ENCODE measurements at places on chromosomes 13 and 19.

- DNase-seq = no peak
These were observed 36.7 kb downstream of the CAPN12 start for GRCh38 chr19:38707512-38708114.

- no peak for DNase-seq
These were observed 4.2 kb downstream of the SSC5D start for GRCh38 chr19:55492362-55492944.

DNA sequence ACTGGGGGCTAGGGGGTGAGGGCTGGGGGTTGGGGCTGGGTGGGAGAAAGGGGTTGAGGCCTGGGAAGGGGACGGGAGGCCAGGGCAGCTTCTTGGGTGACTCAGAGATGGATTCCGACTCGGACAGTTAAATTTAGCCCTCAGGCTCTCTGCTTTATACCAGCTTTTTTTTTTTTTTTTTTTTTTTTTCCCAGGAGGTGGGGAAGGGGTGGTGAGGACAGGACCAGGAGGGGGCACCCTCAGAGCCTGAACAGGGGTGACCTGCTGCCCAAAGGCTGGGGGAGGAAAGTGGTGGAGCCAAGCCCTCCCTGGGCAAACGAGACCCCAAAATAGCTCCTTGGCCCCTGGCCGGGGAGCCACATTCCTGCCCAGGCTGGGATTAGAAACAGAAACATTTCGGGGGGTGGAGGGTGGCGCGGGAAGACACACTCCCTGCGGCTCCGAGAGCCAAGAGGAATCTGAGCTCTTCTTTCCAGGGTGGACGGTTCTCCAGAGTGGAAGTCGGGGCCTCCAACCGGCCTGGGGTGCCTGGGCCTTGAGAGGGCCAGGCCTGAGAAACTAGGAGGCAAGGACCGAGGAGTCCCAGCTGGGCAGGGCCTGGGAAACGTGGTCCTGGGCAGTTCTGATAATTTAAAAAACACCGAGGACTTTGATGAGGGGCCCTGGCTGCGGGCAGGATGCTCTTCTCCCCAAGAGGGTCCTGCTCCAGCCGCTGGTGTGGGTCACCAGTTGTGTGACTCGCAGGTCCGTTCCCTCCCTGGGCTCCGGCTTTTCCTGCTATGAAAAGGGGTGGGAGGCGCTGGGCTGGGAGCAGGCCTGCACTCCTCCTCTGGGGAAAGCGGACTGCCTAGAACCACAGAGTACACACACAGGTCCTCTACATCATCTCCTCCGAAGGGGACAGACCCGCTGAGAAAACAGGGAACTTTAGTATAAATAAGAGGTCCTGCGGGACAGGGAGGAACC, 813 bp upstream of the DMPK start:
- no peak for DNase-seq

DNA sequence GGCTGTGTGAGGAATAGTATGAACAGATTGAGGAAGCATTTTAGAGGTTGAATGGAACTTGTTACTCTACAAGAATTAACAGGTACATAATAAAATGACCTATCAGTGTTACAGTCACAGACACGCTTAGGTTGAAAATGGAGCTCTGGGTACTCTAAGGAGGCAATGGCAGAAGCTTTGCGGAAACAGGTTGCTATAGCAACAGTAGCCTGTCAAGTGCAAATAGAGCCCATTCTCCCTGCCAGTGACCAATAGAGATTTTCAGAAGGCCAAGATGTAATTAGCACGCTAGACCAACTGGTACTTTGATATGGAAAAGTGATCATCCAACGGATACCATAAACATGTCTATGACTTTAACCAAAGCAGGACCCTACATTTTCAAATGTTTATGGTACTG, 148.5 kb upstream of the FREM2 start:
- no peak for DNase-seq

DNA sequence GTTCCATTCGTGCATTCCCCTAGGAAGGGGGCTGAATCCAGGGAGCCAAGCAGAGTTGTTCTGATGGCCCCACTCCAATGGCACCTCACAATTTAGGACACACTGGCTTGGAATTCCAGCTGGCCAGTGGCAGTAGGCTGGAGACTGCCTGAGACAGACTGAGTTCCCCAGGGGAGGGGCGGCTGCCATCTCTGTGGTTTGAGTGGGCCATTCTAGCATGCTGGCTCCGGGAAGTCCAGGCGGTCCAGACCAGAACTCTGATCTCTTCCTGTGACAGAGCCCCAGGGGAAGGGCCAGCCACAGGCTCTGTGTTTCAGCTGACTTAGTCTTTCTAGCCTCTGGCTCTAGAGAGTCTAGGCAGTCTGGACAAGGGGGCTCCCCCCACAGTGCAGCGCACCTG, 29.5 kb upstream of the SLC7A1 start:
- DNase-seq = no peak

- DNase-seq = no peak
These were observed 14.9 kb downstream of the LMO7 start for GRCh38 chr13:75651013-75651412.

- DNase-seq = no peak
These were observed 1060.5 kb downstream of the DIAPH3 start for GRCh38 chr13:59103004-59103768.

GRCh38 chr13:78540058-78540457, 63.3 kb downstream of the POU4F1 start:
- DNase-seq = no peak

DNA sequence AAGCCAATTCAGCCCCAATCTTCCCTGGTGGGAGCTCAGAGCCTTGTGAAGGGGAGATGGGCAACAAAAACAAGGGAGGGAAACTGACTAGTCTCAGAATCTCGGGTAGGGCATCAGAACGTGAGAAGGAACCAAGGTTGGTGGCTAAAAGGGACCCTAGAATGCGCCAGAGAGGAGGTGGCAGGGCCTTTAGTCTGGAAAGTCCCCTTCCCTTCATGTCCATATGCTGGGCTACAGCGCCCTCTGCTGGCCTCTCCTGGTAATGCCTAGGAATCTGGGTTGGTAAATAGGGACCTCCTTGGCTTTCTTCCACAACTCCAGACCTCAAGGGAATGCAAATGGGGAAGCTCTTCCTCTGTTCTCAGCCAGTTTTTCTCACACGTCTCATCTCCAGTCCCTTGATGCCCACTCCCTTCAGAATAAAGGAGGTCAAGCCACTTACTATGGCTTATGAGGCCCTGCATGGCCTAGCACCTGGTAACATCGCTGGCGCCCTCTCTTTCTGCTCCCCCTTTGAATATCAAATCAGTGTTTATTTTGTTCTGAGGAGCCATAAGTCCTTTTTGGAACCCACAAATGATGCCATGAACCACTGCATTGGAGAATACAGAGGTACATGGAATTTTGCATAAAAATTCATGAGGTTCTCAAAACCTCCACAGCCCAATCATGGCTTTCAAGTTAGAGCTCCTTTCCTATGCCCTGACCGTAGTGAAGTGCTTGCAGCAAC, 1.4 kb upstream of the CCDC97 start:
- peak; percentile 78 for DNase-seq

GRCh38 chr19:17405250-17406045, at the start of gene BST2:
Gene BST2 (minus strand): TSS chr19:17405630. CDS start chr19:17405575, 55 bp downstream.
- peak; percentile 94 for DNase-seq

- no peak for DNase-seq
These were observed 2.8 kb downstream of the FXYD3 start for GRCh38 chr19:35118268-35119020.

GRCh38 chr13:77699059-77699680, 1.7 kb downstream of the SLAIN1 start:
- peak; percentile 11 for DNase-seq

- DNase-seq = no peak
These were observed 49.0 kb downstream of the ARHGEF18 start for GRCh38 chr19:7397687-7398086.

- no peak for DNase-seq
These were observed 55.9 kb downstream of the ATP7B start for GRCh38 chr13:51955281-51955771.

GRCh38 chr19:43674596-43674995, 4.6 kb upstream of the PLAUR start:
- peak; percentile 65 for DNase-seq

GRCh38 chr13:65834897-65835296, 1395.2 kb downstream of the PCDH9 start:
- DNase-seq = no peak

- DNase-seq = no peak
These were observed 1.3 kb upstream of the SPACA6 start for GRCh38 chr19:51691584-51692428.

DNA sequence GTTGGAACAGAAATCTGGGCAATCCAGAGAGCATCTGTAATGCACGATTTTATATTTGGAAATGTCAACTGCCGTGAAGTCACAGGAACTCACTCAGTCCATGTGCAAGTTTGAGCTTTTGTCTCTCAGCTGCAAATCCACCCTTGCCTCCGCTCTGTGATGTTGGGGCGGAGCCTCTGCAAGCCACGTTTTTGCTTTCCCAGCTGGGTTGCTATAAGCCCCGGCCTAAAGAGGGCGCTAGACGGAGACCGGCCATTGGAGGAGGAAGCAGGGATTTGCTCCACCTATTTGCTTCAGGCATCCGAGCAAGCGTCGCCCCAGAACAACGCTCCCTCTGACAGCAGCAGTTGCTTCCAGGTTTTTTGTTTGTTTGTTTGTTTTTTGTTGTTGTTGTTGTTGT, 56.2 kb downstream of the TRPM4 start:
- DNase-seq = peak; percentile 16

GRCh38 chr13:94050686-94051085, 428.8 kb downstream of the DCT start:
- DNase-seq = no peak

DNA sequence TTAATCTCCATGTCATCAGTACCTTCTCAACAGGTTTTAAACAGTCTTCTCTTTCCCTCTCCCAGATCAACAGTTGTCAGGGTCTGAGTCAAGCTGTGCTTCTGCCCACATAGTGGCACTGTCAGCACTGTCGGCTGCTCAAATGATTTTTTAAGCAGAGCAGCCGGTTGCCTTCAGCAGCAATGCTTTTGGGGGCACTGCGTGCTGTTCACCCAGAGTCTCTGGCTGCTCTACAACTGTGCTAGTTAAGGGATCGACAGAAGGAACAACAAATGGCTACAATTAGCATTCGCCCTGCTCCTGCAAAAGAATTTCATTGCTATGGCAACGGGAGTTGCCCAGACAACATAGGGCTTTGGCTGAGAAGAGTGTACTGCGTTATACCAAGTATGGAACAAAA, 412.9 kb downstream of the DIAPH3 start:
- DNase-seq = no peak

DNA sequence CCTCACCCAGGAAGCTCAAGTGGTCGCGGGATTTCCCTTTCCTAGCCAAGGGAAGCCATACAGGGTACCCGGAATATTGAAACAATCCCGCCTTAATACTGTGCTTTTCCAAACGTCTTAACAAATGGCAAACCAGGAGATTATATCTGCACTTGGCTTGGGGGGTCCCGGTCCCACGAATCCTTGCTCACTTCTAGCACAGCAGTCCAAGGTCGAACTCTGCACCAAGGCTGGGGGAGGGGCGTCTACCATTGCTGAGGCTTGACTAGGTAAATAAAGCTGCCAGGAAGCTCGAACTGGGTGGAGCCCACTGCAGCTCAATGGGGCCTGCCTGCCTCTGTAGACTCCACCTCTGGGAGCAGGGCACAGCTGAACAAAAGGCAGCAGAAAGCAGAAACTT, 1644.8 kb downstream of the PCDH9 start:
- DNase-seq = no peak

- peak; percentile 42 for DNase-seq
These were observed 3.2 kb upstream of the PROZ start for GRCh38 chr13:113155201-113155600.

DNA sequence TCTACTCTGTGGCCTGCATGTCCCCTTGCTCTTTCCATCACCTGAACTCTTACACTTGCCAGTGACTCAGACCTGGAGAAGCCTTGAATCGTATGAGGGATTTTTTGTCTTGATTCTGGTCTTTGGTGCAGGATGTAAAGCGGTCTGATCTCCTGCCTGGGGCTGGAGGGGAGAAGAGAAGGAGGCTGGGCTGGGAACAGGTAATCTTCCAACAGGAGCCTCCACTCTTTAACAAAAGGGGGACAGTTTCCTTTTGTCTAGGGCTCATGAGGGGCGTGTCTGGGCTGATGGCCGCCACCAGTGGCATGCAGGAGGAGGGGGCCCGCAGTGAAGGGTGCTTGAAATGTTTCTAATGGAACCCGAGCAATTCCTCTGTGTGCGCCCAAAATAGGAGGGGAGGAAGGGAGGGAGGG, 24.7 kb downstream of the NFIX start:
- DNase-seq = no peak

- DNase-seq = no peak
These were observed 14.8 kb upstream of the AKAP8 start for GRCh38 chr19:15394426-15394825.

All from NB4 (cell line).